ENCODE measurements at places on chromosomes 16 and 17.

DNA sequence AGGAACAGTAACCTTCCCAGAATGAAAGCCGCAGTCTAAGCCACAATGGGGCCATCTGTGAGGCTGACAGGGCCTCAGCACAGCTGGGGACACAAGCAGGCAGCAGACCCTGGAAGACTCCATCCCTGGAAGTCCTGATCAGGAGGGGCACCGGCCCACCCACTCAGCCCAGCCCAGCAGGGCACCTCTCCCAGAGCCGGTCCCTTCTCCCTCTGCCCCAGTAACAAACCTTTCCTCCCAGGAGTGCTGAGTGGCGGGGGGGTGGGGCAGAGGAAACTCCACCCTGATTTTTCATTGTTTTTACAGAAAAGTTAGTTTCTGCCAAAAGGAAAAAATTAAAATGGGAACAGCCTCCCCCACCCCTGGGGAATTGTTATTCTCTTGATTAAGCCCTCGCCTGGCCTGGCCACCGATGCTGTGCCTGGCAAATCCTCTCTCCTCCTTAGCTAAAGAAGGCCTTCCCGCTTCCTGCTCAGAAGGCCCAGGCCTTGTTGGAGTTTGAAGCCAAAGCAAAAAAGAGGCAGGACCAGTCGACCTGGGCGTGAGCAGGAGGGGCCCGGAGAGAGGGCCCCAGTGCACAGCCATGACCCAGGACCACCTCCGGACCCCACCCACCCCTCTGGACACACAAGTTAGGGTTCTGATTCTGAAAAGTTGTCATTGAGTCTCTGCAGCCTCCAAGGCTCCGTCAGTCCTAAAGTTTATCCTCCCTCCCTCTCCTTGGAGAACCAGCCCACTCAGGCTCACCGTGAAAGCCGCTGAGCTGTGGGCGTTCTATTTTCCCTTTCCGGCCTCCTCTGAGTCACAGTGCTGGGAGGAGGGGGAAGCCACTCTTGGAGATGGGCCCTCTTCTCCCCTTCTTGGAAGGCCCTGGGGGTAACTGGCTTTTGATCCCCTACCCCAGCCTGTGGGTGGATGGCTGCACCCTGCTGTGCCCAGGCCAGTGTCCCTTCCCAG, 128.4 kb upstream of the TNRC6C start:
- DNase-seq = no peak

DNA sequence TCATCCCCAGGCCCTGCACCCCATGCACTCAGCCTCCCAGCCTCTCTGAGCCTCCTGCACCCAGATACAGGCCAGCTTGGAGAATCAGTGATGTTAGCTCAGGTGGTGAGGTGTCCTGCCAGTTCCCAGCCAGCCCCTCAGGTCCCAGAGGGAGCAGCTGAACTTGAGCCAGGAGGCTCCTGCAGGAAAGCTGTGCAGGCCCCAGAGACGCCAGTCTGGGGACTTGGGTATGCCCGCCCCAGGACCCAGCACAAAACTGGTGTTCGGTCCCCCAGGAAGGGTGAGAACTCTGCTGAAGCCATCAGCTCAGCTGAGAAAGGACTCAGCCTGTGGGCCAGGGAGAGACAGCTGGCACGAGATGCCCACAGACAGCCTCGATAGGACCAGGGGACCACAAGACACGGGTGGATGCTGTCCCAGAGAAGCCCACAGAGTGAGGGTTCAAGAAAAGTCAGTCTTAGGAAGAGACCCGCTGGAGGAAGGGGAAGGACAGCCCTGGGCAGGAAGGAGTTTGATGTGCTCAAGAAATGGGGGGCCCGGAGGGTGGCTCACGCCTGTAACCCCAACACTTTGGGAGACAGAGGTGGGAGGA, 11.0 kb downstream of the ENDOV start:
- no peak for DNase-seq

GRCh38 chr16:78577630-78578029, 478.2 kb downstream of the WWOX start:
- DNase-seq = no peak

GRCh38 chr17:69533481-69534234, 119.2 kb downstream of the MAP2K6 start:
- no peak for DNase-seq

GRCh38 chr17:49928126-49928800, 40.7 kb upstream of the DLX4 start:
- no peak for DNase-seq

DNA sequence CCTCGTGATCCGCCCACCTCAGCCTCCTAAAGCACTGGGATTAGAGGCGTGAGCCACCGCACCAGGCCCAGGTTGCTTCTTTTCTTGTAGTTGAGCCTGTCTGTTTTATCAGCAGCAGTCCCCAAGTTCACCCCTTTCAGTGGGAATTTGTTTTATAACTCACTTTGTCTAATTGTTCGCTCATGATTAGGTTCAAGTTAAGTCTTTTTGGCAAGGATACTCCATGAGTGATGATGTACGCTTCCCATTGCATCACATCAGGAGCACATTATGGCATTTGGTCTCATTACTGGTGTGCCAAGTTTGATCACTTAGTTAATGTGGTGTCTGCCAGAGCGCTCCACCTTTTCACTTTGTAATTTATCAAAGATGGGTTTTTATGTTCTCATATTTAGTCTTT, 14.4 kb upstream of the GJD3 start:
- no peak for DNase-seq

DNA sequence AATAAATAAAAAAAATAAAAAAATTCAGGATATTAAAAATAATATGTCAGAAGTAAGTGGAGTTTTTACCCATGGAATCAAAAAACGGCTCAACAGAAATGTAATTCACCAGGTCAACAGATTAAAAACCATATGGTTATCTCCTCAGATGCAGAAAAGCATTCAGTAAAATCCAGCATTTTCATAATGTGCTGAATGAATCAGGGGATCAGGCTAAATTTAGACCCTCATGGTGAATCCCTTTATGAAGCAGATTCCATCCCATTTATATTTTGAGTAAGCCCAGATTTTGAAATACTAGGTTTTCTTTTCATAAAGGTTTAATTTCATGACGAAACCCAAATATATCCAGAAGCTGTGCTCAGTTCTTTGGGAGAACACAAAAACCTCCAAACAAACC, 84.4 kb downstream of the OR1D5 start:
- DNase-seq = no peak

GRCh38 chr16:23464196-23464595, 11.2 kb upstream of the COG7 start:
- no peak for DNase-seq

DNA sequence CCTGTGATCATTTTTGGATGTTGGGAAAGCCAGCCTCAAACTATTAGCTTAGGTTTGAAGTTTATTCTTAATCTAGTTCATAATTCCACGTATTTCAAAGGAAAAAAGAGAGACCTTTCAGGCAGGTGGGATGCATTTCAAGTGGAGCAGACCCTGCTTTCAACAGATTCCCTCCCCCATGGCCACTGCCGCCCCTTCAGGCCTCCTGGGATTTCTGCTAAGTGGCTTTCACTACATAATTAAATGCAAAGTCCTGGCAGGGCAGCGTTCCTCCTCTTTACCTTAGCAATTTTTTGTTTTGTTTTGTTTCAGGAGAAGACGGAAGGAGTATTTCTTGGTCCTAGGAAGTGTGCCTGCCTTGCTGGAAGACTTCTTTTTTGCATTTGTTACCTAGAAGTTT, 36.6 kb downstream of the MAF start:
- DNase-seq = no peak

DNA sequence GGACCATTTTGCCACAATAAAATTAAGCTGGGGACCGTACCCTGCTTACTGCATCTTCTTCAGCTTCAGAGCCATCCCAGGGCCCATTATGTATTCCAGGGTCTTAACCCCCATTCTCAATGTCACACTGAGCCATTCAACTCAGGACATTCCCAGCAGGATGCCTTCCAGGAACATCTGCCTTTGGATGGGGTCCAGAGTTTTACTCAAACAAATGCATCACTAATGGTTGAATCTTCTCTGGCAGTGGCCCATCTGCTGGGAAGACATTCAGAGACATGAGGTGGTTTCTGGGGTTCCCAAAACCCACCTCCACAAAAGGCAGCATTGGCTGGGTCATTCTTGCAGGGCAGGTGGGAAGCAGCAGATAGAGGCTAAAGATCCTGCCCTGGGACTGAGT, 3.4 kb upstream of the SEC14L5 start:
- DNase-seq = no peak

DNA sequence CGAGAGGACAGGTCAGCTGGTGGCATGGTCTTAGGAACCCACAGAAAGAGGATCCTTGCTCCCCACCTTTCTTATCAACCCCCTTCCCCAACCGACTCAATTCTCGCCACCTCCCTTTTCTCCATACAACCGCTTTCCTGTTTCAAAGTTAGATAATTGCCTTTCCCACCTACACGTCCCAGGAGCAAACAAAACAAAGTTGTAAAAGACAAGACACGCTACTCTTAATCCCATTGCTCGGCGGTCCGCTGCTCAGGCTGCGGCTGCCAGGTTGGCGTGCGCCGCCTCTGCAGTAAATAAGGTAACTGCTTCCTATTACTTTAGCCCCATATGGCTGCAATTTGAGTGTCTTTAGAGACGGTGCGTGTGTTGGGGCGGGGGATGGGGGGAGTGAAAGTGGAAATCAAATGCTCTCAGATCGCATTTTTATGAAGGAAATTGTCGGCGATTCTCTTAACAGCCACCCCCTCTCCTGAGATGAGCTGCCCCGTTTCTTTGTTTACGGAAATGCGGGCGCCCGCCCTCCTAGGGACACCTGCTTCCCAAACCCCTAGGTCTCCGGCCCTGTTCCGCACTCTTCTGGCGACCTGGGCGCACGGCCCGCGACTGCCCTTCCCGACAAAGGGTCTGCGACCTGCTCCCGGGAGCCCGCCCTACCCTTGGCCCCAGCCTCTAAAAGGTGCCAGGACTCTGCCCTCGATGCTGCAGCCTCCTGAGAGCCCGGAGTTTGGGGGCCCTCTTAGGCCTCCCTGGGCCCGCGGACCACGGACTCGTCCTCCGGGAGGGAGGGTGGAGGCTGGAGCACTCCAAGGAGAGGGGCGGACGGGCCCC, 3.7 kb upstream of the CBX8 start:
- peak; percentile 58 for DNase-seq

DNA sequence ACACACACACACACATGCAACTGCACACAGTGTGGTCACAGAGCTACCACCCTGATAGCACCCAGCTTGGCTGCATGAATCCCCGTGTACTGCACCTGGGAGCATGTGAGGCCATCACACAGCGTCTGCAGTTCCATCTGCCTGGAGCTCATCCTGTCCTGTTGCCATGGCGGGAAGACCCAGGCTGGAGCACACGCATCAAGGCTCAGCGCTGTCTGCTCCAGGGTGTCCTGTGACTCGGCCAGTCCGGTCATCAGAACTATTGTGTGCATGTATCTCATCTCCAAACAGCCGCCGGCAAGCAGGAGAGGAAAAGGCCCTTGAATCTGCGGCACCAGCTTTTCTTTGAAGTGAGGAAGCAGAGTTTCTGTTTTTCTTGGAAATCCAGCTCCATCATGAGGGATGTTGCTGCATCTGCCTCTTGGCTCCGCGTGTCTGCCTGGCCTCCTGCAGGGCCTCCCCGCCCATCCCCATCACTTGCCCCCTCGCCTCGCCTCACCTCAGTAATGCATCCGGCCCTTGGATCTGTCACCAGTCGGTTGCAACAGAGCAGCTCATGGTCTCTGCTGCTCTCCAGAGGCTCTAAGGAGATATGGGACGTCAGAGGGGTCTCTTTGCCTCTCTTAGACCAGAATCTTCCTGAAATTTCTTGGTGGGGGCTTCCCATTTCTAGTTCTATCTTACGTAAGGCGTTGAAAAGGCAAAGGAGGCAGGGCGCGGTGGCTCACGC, 23.7 kb downstream of the CACNG4 start:
- no peak for DNase-seq

GRCh38 chr17:82247856-82248671, 19.2 kb downstream of the SLC16A3 start:
- no peak for DNase-seq

DNA sequence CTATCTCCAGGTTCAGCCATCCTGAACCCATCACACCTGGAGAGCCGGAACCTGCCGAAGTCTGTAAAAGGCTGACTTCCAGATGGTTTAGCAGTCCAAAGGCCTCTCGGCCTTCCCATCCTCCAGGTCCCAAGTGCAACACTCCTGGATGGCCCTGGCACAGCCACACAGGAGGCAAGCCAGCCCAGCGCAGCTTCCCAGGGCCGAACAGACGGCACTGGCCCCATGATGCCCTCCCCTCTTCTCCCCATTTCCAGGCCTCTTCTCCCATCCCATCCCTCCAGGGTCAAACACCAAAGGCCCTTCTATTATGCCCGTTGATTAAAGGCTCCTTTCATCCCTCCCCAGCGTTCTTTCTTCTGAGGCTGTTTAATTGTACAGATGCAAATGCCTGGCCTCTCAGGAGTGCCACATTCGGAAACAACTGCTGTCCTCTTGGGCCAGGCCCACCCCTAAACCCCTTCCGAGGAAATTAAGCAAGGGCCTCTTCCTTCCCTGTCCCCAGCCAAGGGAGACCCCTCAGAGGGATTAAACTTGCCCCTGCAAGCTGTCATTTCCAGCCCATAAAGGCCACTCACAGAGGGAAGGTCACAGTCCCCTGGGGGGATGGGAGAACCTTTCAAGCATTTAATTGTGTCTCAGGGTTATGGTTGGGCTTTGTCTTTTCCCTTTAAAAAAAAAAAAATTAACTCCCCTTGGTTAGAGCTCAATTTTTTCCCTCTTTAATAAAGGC, 30.8 kb downstream of the AXIN2 start:
- DNase-seq = no peak

GRCh38 chr16:82400046-82400445, 226.7 kb upstream of the CDH13 start:
- DNase-seq = no peak

DNA sequence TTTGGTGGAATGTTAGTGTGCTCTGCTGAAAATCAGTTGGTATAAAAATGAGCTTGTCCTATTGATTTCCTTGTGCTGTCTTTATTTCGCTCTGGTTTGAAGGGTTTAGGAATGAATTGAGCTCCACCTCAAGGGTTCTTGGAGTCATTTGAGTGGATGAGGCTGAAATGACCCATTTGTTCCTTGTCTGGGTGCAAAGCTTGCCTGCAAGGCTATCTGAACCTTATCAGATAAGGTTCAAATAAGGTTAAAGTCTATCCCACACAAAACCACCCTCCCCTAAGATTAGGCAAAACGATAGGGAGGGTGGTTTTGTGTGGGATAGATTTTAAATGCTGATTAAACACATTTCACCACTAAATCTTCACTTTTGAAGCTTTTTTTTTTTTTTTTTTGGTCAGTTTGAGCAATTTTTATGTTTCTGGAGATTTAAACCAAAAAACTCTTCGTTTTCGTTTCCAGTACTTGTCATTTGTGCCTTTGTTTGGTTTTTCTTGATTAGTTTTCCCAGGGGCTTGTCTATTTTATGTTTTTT, 62.7 kb downstream of the ARHGAP44 start:
- no peak for DNase-seq

DNA sequence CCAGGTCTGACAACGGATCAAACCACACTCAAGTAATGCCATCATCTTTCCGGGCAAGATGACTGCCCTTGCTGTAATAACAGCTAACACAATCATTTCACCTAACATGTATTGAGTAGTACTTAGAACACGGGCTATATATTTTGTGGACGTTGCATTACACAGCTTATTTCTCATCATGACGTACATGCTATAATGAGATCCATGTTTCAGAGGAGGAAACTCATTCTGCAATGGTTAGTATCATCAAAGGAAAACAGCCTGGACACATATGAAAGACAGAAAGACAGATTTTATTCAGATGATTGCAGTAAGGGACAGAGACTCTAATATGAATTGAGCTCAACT, 446.7 kb downstream of the HS3ST3B1 start:
- DNase-seq = no peak

- no peak for DNase-seq
Measured at GRCh38 chr16:51834794-51835193, 683.7 kb upstream of the SALL1 start.

GRCh38 chr16:26605626-26606271, 461.0 kb upstream of the C16orf82 start:
- DNase-seq = no peak

GRCh38 chr17:322006-322780, 30.4 kb downstream of the RPH3AL start:
- DNase-seq = no peak

Data from CD4-positive, alpha-beta T cell treated with Interleukin-10 for 1 hour (primary cell).